ENCODE measurements at places on chromosomes 12 and 14.

GRCh38 chr12:26770239-26771070 lies 62.5 kb downstream of the ITPR2 start:
- no peak for DNase-seq

GRCh38 chr12:84502907-84503787 lies 409.5 kb downstream of the SLC6A15 start:
- no peak for DNase-seq

- DNase-seq, result peak; percentile 55
These were observed 125.6 kb upstream of the FGD4 start for GRCh38 chr12:32273712-32274111.

DNA sequence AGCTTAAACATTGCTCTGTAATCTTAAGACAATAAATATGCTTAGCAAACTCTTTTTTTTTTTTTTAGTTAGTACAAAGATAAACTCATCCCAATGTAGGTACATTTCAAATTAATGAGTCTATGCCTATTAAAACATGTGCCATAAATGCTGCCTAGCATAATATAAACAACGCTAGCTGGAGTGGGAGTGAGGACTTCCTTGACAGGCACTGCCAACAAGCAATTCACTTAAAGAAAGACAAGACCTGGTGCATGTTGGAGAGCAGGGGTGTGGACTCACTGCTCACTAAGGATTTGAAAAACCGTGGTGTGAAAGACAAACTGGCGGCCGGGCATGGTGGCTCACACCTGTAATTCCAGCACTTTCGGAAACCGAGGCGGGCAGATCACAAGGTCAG lies 187.2 kb upstream of the RGS6 start:
- no peak for DNase-seq

GRCh38 chr12:105922670-105923102 lies 216.1 kb downstream of the NUAK1 start:
- no peak for DNase-seq

DNA sequence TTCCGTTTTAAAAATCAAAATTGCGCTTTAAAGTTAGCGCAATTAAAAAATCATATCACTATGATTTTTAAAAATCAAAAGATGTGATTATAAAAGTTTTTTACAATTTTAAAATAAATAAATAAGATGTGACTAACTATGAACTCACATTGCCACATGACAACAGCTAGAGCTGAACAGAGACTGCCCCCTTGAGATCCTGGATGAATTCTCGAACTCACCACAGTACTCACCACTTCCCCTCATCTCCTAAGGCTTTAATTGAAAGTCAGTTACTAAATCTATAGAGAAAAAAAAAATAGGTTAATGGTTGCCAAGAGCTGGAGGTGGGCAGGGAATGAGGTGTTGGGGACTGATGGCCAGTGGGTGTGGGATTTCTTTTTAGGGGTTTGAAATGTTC lies 384.2 kb downstream of the ZFP36L1 start:
- no peak for DNase-seq

DNA sequence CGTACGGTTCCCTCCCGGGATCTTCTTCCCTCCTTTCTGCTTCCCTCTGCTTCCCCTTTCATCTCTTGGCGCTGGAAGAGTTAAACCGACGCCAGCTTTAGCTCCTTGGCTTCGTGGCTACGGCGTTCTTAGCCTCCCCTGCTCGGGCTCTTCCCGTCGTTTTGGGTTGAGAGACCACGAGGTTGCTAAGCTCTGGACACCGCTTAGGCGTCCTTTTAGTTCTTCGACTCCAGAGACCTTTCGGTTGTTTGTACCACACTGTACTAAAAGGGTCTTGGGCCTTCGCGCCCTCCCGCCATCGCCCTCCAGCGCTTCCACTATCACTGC lies 545 bp downstream of the CPSF2 start:
- DNase-seq, result no peak

GRCh38 chr12:18429366-18429765 lies 168.0 kb downstream of the PIK3C2G start:
- no peak for DNase-seq

GRCh38 chr12:4223273-4223845 lies 50.2 kb upstream of the CCND2 start:
- DNase-seq, result no peak

DNA sequence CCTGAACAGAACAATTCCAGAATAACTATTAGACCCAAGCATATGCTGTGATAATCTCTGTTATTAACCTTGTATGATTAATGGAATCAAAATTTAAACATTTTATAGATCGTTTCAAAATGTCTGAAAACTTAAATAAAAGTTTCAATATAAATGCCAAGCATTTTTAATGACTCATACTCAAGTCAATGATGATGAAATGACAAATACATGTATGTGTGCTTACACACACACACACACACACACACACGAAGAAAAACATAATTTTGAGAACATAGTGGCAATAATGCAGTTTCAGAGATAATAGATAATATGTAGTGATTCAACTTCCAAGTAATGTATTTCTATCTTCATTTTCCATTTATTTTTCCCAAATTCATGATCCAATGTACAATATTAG lies 384.9 kb upstream of the FOXG1 start:
- no peak for DNase-seq

GRCh38 chr14:51087031-51087441 lies 7.9 kb downstream of the TRIM9 start:
- DNase-seq, result no peak

DNA sequence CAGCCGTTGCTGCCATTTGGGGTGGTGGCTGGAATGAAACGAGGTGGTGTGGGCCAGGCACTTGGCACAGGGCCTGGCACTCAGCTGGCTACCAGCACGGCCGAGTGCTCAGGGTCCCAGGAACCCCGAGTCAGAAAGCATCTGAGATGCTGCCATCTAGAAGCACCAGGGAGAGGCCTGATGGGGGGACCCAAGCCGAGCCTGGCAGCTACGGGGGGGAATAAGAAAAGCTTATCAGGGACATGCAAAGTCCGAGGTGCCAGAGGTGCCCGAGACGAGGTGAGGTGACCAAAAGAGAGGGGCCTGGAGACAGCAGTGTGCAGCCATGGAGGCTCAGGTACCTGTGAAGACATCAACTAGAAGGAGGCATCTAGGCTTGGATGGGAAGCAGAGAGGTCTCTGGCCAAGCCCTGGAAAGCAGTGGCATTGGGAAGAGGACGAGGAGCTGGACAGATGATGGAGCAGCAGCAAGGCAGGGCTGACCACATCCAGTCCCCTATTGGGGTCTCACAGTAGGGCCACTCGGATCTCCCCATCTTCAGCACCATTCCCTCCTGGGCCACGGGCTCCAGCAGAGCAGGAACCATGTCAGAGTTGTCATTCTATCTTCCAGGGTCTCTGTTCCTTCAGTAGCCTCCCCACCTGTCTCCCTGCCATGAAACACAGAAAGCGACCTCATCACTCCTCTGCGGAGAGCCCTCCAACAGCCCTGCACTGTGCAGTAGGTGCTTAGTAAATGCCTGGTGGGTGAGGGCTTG lies 59.3 kb upstream of the DIO3 start:
- DNase-seq, result no peak

DNA sequence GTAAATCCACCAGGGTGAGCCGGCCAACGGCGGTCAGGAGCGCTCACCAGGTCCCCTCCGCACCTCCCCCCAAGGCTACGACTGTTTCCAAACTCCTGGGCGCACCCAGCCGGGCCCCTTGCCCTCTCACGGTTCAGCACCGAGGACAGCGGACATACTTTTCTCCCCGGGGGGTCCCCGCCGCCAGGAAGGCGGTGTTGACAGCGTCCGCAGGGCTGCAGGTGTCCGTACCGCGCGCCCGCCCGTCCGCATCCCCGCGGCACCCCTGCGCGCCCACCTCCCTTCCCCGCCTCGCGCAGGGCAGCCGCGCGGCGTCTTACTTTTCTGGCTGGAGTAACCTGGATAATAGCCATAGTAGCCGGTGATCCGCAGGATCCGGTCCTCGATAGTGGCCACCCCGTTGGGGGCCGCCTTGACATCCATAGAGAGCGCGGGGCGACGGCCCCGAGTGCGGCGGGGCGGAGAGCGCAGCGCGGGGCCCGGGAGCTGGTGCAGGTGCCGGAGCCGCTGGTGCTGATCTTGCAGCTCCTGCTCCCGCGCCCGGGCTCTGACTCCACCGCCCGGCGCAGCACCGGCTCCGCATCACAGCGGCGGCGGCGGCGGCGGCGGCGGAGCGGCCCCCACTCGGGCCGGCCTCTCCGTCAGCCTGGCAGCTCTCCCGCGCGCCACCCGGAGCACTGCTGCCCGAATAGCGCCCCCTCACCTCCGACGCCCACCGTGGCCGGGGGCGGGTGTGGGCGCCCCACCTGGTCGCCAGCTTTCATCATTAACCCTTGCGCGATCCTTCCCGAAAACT lies at the start of gene SLC35F4:
SLC35F4 (minus strand) TSS at position 690 of the 796 bp plus-strand sequence.
- DNase-seq, result no peak

- no peak for DNase-seq
These were observed 208.8 kb upstream of the EEA1 start for GRCh38 chr12:93137656-93138612.

- no peak for DNase-seq
These were observed 69.2 kb upstream of the ETV6 start for GRCh38 chr12:11580125-11580751.

DNA sequence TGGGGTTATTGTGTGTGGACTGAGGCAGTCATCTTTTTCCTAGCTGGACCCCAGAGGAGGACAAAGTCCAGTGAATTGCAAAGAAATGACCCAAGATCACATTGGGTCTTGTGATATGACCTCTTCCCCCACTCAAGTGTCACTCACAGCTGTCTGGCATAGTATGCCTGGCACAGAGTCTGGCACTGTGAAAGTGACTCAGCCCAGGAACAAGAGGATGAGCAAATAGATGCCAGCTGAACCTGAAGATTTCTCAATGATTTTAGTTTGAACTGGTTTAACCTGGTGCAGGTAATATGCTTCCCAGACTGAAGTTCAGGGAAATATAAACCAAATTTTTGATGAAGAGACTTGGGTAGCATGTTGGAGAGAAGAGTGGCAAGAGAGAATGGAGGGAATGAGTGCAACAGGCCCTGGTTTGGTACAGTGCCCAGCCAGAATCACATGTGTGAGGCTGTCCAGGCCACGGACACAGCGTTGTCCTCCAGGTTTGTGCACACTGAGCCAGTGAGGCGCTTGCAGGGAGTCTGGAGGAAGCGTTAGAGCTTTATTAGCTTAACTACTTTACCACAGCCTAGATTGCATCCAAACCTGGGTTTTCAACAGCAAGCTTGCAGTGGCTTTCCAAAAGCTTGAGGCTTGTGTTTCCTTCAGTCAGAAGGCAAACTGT lies 332.9 kb downstream of the NUAK1 start:
- no peak for DNase-seq

- no peak for DNase-seq
These were observed 6.4 kb upstream of the TMED10 start for GRCh38 chr14:75182821-75183220.

DNA sequence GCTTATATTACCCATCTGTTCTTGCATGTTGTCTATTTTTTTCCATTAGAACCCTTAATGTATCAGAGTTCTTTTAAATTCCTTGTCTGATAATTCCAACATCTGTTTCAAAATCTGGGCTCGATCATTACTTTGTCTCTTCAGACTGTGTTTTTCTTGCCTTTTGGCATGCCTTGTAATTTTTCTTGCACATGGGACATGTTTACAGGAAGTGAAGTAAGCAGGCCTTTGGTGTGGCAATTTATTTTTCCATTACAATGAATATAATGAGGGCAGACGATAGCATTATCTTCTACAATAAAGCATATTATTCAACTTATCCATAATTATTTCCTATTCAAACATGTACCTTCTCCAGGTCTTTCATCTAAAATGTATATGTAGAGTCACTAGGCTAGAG lies 48.3 kb downstream of the STXBP6 start:
- no peak for DNase-seq

- DNase-seq, result peak; percentile 69
These were observed 4.8 kb upstream of the AMN start for GRCh38 chr14:102917469-102918211.

DNA sequence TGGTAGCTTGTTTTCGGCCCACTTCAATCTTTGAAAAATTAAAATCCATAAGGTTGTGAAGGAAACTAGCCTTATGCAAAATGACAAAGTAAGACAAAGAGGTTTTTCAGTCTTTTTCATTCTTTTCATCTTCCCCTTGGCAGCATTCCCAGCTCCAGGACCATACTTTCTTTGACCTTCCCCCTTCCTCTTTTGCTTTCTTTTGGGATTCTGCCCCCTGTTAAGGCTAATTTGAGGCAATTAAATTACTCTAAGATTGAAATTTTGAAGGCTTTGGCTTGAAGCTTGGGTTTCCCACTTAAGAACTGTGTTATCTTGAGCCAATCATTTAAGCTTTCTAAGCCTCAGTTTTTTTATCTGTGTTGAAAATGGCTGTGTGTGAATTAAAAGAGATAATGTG lies 124.9 kb downstream of the DACT1 start:
- no peak for DNase-seq

GRCh38 chr14:43215524-43215923 lies 1291.6 kb downstream of the FSCB start:
- DNase-seq, result no peak

DNA sequence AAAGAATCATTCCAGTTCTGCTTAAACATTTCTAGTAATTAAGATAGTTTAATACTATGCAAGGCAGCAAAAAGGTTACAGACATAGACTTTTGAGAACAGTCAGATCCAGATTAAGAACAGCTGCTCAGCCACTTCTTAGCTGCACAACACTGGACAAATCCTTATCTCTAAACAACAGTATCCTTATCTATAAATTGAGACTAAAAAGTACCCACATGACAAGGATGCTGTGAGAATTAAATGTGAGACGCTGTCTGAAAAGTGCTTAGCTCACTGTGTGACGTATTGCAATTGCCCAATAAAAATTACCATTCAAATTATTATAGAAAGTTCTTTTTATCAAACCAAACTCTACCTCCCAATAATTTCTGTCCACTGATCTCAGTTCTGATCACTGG lies 35.5 kb downstream of the BORCS5 start:
- no peak for DNase-seq

GRCh38 chr12:53099071-53099882 lies 1.8 kb downstream of the IGFBP6 start:
- DNase-seq, result peak; percentile 91

- DNase-seq, result no peak
These were observed 57.9 kb upstream of the STK38L start for GRCh38 chr12:27186022-27186839.

DNA sequence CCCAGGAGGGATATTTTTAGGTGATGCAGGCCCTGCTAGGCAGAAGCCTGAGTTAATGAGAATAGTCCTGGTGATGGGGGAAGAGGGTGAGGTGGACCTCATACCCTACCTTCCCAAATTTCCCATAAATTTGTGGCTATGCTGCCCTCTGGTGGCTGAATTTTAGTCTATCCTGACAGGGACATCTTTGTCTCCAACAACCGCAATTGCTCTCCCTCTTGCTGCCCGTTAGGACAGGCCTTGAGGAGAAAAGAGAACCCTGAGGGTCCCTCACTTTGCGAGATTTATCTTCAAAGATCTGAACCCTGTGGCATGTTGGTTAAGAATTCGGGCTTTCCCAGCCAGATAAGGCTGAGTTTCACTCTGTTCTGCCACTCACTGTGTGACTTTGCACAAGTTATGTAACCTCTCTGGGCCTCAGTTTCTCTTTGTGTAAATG lies 9.8 kb upstream of the ZNF385A start:
- DNase-seq, result peak; percentile 33

GRCh38 chr12:116879509-116880212 lies 1.6 kb downstream of the HRK start:
- peak; percentile 23 for DNase-seq

GRCh38 chr12:129145381-129145780 lies 292.1 kb downstream of the GLT1D1 start:
- DNase-seq, result no peak

GRCh38 chr14:60589442-60589841 lies 59.8 kb downstream of the SIX1 start:
- DNase-seq, result no peak

GRCh38 chr14:98721061-98721460 lies 550.9 kb downstream of the BCL11B start:
- DNase-seq, result no peak

Measured in memory B cell (primary cell).